Neural crest cell (in vitro differentiated cells): ENCODE measurements at places on chromosomes 7 and 10. TPM values are rescaled to one million over a fixed set of nuclear protein-coding genes. Genes with fewer than 3 reads are reported as not detected.

ANXA8 gene
- not detected in 2 replicates for total RNA-seq

GPER1 gene
- total RNA-seq: 0.91 and 1.1 TPM in 2 replicates

CTAGE6 gene
- not detected in 2 replicates for total RNA-seq

ZNF33B gene
- 21.5 and 25.0 TPM in 2 replicates for total RNA-seq

ASB15 gene
- not detected in 2 replicates for total RNA-seq

EBLN1 gene
- total RNA-seq: not detected in 2 replicates

OR13A1 gene
- total RNA-seq: 0.09 TPM in 1 of 2 replicates, not detected in the other
